ENCODE measurements at places on chromosomes 6 and 20.

GRCh38 chr20:10511509-10512251 is 76.6 kb downstream of the SLX4IP start:
- DNase-seq: peak; percentile 88

- DNase-seq: no peak
Observed at GRCh38 chr6:16375843-16376242, 137.5 kb downstream of the GMPR start.

GRCh38 chr6:143596866-143597265 is 80.9 kb upstream of the PHACTR2 start:
- DNase-seq: no peak

DNA sequence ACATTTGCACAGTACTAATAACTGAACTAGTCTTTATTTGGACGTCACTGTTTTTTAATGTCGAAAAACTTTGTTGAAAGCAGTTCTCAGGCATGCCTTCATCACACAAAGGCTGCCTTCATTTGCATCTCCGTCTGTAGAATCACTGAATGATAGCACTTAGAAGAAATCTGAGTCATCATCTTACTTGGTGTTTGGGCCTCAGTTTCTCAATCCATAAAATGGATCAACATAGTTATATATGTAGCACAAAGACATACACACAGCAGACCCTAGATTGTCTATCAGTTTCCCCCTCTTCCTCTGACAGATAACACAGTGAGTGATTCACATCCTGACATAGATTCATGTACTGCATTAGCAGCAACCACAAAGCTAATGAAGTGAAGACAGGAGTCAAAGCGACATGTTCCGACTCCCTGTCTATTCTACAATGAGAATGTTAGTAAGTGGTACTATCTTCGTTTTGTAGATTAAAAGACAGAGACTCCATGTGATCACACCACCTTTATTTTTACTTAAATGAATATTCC is 80.4 kb upstream of the PDE10A start:
- no peak for DNase-seq

DNA sequence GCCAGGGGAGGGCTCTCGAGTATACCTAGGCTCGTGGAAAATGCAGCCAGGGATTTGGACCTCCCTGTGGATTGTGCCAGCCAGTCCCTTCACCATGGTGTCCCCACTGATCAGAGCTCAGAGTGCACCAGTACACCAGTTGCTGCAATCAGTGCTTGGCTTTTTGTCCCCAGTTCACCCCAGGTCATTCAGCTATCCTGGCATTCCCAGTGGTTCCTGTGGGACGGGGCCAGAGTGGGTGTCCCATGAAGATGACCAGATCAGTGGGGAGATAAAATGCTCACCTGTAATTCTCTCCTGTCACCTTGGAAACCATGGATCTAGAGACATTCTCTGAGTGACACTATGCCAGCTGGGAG is 23.8 kb downstream of the MAS1 start:
- DNase-seq: no peak

GRCh38 chr6:87277123-87277522 is 45.3 kb upstream of the SMIM8 start:
- DNase-seq: no peak

DNA sequence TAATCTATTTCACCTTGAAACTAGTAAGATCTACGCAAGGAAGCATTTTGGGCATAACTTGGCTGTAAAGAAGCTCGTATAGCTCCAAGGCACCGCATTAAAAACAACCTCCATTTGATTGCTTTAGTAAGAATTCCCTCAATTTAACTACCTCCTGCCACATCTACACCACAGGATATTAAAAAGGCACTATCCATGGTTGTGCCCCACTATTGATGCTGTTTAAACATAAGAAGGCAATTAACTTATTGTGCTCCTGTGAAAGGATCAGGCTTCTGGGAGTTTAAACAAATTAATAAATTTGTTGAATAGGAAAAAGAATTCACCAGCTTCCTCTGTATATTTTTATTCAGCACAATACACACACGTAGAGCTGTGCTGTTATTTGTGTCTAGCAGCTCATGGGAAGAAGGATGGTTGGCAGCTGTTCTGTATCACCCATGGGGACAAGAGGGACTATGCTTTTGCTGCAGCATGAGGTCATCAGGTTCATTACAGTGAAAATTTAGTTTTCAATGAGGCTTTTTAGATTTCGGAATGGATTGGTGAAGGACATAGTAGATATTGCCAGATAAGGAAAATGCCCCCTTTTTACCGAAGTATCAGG is 513.3 kb downstream of the HAO1 start:
- no peak for DNase-seq

- no peak for DNase-seq
Observed at GRCh38 chr6:101266063-101266462, 127.4 kb upstream of the GRIK2 start.

GRCh38 chr6:43714311-43715055 is 26.9 kb upstream of the MRPS18A start:
- DNase-seq: no peak

DNA sequence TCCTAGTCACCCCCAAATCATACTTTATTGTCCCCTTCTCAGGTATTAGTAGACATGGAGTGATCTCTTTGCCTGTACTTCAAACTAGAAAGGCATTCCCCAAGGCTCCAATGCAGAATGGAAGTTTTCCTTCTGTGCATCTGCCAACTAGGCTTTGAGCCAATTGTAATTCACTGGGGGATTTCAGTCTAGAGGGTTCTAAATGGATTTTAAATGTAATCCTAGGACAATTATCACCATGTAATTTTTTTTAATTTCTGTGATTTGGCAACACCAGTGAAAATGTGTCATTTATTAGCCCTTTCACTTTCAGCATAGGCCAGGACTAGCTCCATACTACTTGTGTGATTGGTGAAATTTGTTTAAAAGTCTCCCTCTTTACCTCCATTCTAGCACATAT is 557.6 kb upstream of the MARCKS start:
- DNase-seq: no peak

- peak; percentile 85 for DNase-seq
Observed at GRCh38 chr6:135030056-135030473, 24.6 kb downstream of the HBS1L start.

- DNase-seq: peak; percentile 80
Observed at GRCh38 chr6:127484212-127484863, 25.1 kb upstream of the KIAA0408 start.

GRCh38 chr6:46502486-46503119 is 11.4 kb upstream of the RCAN2 start:
- DNase-seq: no peak

- no peak for DNase-seq
Observed at GRCh38 chr6:132286298-132287019, 114.8 kb downstream of the MOXD1 start.

- DNase-seq: no peak
Observed at GRCh38 chr20:51695574-51696303, 72.5 kb downstream of the ATP9A start.

GRCh38 chr6:147201885-147202515 is 2.2 kb upstream of the STXBP5 start:
- peak; percentile 16 for DNase-seq

GRCh38 chr6:56655249-56655648 is 12.6 kb upstream of the DST start:
- no peak for DNase-seq

GRCh38 chr6:31272836-31273626 is 1.1 kb upstream of the HLA-C start:
- DNase-seq: peak; percentile 68

- DNase-seq: peak; percentile 73
Observed at GRCh38 chr6:135909737-135910387, 58.4 kb downstream of the PDE7B start.

DNA sequence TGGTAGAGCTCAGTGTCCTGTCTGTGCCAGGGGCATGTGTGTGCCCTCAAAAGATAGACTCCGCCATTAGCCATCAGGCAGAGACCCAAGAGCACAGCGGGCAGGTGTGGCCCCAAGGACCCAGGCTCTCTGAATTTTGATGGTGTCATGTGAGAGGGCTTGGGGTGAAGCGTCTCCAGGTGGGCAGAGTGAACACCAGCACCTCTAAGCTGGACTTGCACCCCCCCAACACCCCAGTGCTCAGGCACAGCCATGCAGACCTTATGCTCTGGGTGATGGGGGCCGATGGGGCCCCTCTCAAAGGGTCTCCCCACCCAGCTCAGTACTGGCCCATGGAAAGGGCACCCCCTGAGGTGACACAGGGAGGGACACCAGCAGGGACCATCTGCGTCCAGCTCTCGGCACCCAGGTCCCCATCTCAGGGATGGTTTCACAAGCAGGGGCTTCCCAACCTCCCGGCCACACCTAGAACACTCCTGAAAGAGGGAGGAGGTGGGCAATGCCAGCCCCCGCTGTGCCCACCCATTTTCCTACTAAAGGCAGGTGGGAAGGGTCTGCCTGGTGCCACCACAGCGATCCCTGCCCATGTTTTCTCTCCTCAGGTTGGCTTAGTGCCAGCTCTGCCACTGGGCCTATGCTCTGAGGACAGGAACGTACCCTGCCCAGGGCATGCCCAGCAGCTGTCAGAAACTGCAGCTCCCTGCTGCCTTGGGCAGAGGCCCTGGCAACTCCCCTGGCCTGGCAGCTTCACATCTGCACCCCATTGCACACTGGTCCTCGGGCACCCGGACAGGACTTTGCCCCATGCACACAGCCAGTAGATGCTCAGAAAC is 3.5 kb downstream of the CST7 start:
- DNase-seq: no peak

DNA sequence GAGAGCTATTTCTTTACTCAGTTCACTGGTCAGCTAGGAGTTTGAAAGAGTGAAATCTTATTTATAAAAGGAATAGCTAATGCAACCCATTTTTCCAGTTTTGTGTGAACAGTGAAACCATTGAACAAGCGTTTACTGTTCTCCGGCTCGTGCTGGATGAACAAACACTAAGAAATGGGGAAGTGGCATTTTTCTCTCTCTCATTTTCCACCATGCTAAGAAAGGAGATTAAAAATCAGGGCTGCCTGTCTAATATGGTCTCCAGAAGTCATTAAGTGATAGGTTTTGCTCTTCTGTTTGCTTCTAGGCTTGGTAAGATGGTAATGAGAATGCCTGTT is 774 bp upstream of the SFT2D1 start:
- no peak for DNase-seq

DNA sequence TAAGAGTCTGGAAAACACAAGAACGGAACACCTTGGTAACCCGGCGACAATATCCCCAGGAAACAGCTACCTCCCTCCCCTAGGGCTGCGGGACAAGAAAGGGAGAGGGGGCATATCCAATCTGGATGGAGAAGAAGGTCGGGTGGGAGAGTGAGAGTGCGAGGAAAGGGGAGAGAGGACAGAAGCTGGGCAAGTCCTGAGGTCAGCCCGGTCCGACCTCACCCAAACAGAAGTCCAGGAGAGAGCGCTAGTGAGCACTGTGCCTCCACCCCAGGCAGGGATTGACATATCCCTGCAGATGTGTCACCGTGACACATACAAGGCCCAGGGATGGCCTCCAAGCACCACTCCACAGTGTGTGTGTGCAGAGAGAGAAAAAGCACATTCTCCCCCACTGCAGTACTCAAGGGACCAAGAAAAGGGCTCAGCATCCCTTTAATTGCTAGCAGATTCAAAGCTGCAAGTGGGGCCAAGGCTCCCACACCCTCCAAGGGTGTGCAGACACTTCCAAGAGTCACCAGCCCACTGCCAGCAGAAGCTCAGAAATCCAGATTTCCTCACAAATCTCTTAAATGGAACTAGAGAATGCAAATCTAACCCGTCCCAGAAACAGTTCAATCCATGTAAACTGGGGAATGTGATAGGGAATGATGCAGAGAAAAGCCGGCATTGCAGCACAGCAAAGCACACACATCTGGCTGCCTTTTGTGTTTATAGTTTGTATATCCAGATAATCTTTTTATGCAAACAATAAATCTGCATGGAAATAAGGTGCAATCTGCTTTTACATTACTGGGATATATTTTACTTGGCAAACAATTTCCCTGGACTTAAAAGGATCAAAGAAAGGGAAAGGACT is 3.1 kb downstream of the PXDC1 start:
- DNase-seq: peak; percentile 46

DNA sequence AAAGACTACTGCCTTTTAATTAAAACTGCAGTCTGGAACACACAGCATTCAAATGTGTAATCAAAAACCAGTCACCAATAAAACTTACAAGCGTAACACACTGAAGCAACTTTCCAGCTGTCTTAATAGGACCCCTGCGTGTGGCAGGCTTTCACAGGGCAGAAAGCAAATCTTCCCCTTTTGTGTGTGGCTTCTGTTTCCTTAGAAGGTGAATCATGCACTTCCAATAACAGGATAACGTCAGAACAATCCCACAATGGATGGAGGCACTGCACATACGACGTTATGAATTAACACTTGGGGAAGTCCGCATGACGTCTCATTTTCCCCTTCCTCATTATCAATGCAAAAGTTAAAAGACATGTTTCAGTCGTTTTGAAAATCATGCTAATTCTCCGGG is 44.8 kb downstream of the INSM1 start:
- DNase-seq: peak; percentile 8

DNA sequence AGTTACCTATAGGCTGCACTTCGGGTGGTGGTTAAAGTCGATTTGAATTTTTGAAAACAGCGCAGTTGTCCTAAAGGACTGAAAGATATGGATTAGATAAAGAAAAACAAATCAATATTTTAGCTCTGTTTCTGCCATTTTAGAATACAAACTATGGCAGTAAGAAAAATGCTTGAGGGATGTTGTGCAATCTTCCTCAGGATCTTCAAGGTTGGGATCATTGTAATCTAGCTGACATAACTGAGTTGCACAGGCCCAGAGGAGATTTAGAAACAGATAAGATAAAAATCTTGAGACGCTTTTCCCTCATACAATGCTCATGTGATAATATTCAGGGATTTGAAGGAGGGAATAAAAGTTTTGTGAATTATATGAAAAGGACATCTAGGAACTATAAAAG is 926 bp downstream of the PEX3 start:
- no peak for DNase-seq

DNA sequence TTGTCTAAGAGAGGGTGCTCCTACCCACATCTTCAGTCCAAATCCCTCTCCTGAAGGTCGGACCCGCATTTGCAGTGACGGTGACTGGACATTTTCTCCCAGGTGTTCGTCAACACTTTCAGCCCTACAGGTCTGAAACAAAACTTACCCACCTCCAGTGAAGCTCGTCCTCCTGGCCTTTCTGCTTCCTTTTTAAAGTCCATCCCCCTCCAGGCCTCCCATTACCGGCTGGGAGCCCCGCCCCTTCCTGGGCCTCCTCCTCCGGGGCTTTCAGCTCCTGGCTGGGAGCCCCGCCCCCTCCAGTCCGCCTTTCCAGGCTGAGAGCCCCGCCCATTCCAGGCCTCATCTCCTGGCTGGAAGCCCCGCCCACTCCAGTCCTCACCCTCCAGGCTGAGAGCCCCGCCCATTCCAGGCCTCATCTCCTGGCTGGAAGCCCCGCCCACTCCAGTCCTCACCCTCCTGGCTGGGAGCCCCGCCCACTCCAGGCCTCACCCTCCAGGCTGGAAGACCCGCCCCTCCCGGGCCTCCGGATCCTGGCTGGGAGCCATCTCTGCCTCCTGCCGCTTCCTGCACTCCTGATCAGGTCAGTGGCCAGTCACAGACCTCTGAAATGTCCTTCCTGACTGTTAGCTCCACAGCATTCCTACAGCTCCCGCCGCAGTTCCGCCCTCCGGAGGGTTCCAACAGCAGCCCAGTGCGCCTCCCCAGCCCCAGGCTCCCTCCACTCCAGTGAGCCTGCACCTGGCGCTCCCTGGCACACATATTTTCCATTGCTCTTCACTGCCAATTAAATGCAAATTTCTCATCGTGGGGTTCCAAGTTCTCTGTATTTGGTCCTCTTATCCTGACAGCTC is 98.5 kb downstream of the LY86 start:
- DNase-seq: no peak
